NCI-H1694 treated with DMSO at 0.1 percent for 48 hours (cell line): ENCODE measurements at places on chromosomes 12 and 14.

GRCh38 chr12:27936196-27936595, 36.3 kb downstream of the PTHLH start:
- DNase-seq: no peak

- DNase-seq: no peak
Observed at GRCh38 chr14:64818151-64818550, 61.6 kb downstream of the SPTB start.

DNA sequence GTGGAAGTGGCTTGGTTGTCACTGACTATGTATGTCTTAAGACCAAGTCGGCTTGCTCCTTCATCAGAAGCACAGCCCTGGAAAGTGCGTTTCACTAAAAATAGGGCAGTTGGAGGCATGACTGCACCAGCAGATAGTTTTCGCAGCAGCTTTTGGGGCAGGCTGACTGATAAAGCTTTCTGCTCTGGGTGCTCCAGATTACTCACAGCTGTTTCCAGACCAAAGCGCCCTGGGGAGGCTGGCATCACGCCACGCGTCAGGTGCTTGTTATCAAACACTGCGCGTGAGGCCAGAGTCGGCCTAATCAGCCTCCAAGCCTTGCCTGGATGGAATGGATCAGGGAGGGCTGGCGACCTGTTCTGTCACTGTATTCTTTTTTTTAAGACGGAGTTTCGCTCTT, 13.3 kb upstream of the LRRC10 start:
- no peak for DNase-seq

DNA sequence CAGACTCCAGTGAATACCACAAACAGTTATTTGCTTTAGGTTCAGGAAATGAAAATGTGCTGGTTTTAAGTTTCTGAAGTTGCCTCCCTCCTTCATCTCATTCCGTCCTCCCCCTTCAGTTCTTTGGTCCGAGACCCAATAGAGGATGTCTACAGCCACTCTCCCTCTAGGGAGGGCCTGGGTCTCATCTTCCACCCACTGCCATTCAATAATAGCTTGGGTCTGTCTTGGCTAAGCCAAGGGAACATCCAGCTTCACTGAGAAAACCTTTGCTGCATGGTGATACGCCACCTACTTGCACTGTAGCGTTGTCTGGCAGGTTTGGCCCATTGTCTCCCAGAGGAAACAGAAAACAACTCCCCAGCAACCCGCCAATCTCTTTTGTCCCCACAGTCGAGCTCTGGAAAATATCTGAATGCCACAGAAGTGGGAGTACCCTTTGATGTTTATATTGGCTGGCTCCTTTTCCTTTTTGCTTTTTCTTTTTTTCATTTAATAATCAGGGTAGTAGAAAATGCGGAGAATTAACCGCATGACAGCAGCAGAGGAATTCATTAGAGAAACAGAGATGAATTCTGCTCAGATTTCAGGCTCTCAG, 380.1 kb downstream of the RAD51B start:
- no peak for DNase-seq

DNA sequence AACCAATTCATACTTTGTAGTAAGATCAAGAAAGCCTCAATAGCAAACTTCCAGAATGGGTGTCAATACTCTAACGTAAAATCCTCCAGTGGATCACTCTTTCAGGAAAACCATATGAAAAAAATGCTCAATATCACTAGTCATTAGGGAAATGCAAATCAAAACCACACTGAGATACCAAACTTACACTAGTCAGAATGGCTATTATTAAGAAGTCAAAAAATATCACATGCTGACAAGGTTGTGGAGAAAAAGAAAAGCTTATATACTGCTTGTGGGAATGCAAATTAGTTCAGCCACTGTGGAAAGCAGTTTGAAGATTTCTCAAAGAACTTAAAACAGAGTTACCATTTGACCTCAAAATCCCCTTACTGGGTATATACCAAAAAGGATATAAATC, 49.5 kb upstream of the ATXN7L3B start:
- DNase-seq: no peak

DNA sequence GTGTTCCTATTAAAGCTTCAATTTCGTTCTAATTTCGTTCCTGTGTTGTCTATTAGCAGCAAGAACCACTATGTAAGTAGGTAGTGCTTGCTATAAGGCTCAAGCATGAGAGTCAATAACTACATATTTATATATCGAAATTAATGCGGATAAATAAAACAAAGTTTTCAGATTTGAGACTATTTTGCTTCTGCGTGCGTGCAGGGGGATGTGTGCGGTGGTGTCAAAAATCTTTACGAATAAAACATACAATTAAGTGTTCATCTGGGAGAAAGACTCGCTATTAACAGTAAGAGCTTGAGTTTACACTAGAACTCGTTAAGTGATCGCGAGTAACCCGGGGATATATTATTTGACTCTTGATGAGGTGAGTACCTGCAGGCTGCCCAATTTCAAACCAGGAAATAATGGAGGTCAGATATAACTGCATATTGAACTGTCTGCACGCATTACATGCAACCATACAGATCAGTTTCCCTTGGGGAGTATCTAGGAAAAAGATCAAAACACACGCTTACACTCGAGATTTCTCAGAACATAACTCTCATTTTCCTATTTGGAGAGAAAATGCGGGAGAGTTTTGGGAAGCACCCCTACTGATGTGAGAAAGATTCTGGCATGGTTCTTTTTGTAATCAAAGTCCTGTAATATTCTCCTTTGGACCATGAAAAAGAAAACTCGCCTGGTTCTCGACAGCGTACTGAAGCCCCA, 813 bp downstream of the TWF1 start:
- DNase-seq: no peak

- no peak for DNase-seq
Observed at GRCh38 chr12:94180558-94181296, 32.4 kb downstream of the PLXNC1 start.

DNA sequence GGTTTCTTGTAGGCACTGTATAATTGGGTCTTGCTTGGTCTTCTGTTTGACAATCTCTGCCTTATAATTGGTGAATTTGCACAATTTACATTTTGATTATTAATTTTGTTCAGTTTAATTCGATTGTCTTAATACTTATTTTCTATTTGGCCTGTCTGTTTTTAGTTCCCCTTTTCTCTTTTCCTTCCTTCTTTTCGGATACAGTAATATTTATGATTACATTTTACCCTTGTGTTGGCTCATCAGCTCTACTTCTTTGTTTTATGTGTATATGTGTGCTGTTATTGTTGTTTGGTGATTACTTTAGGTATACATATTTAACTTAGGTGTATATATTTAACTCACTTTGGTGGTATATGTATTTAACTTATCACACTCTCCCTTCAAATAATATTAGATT, 12.8 kb upstream of the BEGAIN start:
- DNase-seq: no peak

GRCh38 chr12:69947123-69947522, 122.1 kb downstream of the MYRFL start:
- DNase-seq: no peak

DNA sequence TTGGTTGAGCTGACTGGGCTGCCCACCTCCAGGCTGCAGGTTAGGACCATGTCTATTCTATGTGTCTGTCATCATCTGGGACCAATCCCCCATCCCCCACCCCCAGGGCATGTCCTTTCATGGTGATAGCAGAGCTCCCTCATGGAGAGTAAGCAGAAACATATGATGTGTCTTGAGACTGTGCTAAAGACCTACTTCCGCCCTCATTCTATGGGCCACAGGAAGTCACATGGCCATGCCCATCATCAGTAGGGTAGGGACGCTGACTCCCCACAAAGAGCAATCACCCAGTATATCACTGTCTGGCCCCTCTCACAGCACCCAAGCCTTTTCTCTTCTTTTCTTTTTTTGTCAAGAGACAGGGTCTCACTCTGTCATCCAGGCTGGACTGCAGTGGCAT, 99.7 kb downstream of the CMKLR1 start:
- no peak for DNase-seq

GRCh38 chr14:104926619-104927431, 2.1 kb downstream of the PLD4 start:
- no peak for DNase-seq

GRCh38 chr12:20415028-20415427, 46.7 kb downstream of the PDE3A start:
- peak; percentile 86 for DNase-seq
